Stimulated activated CD4-positive, alpha-beta T cell treated with anti-CD3 and anti-CD28 coated beads, Interleukin-1b, Interleukin-23, amount 100 ng/mL, for 1 hour (primary cell): ENCODE measurements at places on chromosomes 11 and 22.

GRCh38 chr22:25202290-25202921, 2.7 kb downstream of the CRYBB3 start:
- DNase-seq: peak; percentile 4

DNA sequence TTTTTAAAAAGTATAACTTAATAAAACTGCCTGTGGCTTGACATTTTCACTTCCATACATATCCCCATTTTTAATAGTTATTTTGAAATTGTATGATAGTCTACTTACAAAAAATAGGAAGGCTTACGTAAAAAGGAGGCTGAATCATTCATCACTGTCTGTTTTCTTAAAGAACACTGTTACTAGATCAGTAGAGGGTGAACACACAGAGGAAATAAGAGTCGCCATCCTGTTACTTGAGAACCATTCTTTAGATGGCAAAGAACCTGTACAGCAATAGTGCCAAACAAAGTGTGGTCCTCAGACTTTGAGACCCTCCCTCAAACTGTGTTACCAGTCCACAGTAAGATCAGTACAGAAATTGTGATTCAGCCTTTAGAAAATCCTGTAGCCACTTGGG, 180.7 kb downstream of the PGR start:
- DNase-seq: no peak

DNA sequence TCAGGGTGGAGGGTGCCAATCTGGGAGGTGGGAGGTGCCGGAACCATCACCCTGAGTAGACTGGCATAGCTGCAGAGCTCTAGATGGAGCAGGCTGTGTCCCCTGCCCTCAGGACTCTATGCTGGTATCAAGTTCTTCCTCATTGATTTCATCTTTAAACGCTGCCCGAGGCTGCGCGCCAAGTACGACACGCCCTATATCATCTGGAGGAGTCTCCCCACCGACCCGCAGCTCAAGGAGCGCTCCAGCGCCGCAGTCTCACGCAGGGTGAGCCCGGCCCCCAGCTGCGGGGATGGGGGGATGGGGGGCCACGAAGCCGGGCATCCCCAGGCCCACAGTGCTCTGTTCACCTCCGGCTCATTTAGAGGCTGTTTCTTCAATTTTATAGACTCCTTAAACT, 52.5 kb downstream of the GRAMD4 start:
- no peak for DNase-seq

- no peak for DNase-seq
These were observed 320.4 kb downstream of the NTM start for GRCh38 chr11:131690776-131691175.

GRCh38 chr11:27699926-27700350, 317 bp downstream of the BDNF start:
- no peak for DNase-seq

DNA sequence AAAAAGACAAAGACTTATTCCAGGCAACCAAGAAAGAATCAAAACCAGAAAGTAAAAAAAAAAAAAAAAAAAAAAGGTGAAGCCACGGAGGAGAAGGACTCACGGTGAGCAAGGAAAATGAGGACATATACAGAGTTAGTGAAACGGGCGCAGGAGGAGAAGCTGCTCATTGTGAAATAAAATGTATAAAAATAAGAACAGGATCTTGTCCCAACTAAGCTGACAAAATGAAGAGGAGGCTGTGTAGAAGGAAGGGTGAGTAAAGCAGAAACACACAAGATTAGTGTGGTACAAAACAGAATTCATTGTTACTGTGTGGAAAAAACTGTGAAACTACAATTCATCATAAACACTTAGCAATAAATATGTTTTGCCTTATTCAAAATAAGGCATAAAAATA, 7.6 kb downstream of the IL17REL start:
- no peak for DNase-seq

- DNase-seq: no peak
These were observed at the start of gene HOATZ for GRCh38 chr11:111514216-111515031. TSS of gene HOATZ (plus strand) at chr11:111514778. CDS start at chr11:111514785, 7 bp downstream.

- no peak for DNase-seq
These were observed 18.6 kb upstream of the WNT7B start for GRCh38 chr22:45995405-45996101.

- DNase-seq: no peak
These were observed 7.6 kb upstream of the SERPINH1 start for GRCh38 chr11:75554258-75555022.

GRCh38 chr11:117459123-117459978, 131.7 kb downstream of the CEP164 start:
- DNase-seq: no peak
